ENCODE measurements at places on chromosomes 6 and 20.

GRCh38 chr6:106256201-106256968 lies 69.2 kb downstream of the ATG5 start:
- no peak for DNase-seq

GRCh38 chr20:34689486-34689885 lies 12.6 kb upstream of the PIGU start:
- no peak for DNase-seq

DNA sequence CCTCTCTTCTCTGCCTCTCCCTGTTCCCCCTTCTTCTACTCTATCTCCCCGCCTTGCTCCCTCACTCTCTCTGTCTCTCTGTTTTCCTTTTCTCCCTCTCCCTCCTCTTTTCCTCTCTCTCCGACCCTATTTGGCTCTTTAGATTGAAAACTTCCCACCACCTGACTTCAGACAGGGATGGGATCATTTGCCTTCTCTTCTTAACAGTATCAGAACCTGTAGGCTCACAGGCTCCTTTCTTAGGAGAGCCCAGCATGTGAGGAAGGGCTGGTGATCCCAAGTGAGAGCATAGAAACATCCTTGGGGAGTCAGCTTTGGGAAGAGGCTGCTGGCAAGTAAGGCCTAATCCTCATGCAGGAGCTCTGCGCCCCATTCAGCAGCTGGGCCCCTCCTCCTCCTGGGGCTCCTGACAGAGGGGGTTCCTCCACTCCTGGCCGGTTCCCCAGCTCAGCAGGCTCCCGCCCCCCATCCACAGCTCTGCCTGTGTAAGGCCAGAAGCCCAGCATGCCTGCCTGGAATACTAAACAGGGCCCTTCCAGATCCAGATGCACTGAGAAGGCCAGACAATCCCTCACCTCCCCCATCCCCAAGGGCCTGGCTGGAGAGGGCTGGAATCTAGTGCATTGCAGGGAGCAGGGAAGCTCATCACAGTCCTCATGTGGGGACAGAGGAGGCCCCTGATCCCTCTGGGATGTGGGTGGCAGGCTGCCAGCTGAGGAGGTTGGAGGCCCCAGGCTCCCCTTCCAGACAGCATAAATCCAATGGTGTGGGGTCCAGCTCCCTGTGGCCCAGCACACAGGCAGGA lies 93.4 kb downstream of the PTPRT start:
- no peak for DNase-seq

GRCh38 chr20:21767739-21768223 lies 62.3 kb downstream of the PAX1 start:
- DNase-seq = no peak

GRCh38 chr6:133225560-133225959 lies 15.6 kb upstream of the EYA4 start:
- DNase-seq = no peak

DNA sequence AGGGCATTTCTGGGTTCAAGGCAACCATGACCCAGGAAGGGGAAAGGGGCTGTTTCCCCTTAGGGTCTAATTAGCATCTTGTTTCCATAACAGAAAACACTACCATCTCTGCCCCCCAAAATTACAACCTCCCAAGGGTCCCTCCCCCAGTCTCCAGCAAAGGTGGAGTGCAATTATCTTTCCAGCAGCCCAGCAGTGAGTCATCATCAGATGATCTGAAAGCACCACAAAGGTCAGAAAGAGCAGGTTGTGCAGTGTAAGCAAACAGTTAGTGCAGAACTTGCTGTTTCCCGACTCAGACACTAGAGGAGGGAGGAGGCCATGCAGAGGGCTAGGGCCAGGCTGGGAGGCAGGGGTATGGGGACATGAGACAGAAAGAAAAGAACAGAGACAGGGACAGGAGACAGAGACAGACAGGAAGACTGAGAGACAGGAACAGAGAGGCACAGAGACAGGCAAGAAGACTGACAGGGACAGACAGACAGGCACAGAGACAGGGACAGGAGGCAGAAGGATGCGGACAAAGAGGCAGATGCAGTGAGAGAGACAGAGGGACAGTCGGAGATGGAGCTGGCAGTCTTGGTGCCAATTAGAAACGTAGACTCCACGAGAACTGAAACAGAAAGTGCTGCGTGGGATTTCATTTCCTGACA lies 62.5 kb downstream of the PYGB start:
- peak; percentile 20 for DNase-seq

DNA sequence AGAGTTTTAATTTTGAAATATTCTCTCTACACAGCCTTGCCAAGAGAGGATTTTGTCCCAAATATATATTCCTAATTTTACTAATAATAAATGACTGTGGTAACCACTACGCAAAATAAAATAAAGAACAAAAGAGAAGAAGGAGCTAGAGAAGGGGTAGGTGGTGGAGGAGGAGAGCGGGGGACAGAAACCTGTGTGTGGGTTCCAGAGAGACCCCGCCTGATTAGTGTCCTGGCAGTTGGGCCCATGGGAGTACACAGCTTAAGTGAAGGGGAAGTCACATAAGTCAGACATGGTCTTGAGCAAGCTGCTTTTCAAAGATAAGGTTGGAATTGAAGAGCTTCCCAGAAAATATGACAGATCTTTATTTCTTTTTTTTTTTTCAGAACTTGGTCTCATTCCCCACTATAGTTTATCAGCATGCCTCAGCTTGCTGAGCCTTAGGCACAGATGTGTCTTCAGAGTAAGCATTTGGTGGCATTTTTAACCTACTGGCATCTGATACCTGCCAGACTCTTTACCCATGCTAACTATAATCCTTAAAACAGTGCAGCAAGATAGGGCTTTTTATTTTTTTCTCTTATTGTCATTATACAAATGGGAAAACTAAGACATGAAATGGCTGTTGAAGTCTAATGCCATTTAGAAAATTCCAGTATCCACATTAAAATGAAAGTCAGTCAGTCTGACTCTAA lies 9.6 kb upstream of the RHAG start:
- no peak for DNase-seq

GRCh38 chr6:13515912-13516311 lies 28.5 kb upstream of the GFOD1 start:
- DNase-seq = no peak

GRCh38 chr20:45392733-45393132 lies 14.6 kb upstream of the TP53TG5 start:
- DNase-seq = no peak

GRCh38 chr6:91198588-91199255 lies 611.9 kb upstream of the MAP3K7 start:
- DNase-seq = no peak

GRCh38 chr6:166470863-166471410 lies 88.2 kb upstream of the MPC1 start:
- no peak for DNase-seq

DNA sequence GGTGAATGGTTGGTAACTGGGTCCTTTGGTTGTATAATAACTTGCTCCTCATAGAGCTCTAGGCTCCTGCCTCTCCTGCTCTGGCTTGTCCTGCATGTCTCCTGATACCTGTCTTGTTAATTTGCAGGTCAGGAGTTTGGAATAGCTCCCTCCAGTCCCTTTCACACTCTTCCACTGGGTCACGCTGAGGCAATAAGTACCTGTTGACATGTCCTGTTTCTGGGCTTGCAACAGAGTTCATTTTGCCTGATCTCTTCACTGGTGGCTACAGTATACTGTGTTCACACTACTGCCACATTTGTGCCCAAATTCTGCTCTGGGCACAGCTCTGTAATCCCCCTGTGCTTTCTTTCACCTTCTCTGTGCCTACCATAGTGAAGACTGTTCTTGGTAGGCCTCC lies 25.4 kb upstream of the C20orf144 start:
- no peak for DNase-seq

- no peak for DNase-seq
Measured at GRCh38 chr6:18028332-18028731, 40.9 kb upstream of the KIF13A start.

DNA sequence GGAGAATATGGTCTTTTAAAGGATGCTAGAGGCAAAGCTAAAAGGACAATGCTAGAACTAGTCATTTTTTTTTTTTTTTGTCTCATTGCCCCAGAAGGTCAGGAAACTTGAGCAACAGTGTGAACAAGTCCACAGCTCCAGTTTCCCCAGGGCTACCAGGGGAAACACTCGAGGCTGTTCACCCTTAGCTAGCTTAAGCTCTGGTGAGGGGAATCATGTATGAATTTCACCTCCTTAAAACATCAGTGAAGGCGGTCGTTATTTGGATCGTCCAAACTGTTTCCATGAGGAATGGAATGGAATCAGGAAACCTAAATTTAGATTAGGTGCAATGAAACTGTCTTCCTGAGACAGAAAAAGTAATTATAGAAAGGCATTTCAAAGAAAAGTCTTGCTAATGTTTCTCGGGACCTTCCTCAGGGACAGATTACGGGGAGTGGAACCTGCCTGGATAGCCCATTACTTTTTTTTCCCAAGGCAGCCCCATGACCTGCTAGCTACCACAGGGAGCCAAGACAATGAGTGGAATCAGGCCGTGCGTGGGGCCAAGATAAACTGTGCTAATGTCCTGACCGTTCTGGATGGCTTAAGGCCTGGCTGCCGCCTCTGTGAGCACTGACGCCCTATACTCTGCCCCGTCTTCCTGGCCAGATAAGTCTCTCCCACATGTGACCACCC lies 164.8 kb upstream of the SGK1 start:
- no peak for DNase-seq

- no peak for DNase-seq
Measured at GRCh38 chr6:125111219-125111983, 42.2 kb upstream of the TPD52L1 start.

DNA sequence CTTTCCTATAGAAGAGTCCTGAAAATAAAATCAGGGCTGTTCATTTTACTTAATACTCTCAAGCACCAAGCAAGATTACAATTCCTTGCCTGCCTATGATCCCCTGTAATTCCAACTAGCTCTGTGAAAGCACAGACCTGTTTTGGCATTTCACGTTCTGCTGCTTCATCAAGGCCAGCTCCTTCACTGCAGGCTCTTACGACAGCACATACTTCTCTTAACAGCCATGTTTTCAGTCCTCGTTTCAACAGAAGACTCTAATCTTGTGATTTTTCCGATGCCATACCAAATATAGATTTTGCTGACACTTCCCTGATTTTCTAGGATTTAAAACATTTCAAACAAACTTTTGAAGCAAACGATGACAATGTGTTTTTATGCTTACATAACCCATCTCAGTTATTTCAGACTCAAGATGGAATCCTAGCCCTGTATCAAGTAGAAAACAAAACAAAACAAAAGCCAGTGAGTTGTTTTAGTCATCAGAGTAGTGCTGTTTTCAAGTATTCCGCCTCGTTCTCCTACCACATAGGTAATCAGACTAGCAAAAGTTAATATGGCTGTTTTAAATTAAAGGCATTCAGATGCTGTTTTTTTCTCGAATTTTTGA lies 616.5 kb upstream of the CITED2 start:
- DNase-seq = no peak

- DNase-seq = no peak
Measured at GRCh38 chr6:119370080-119370479, 20.5 kb upstream of the MAN1A1 start.

DNA sequence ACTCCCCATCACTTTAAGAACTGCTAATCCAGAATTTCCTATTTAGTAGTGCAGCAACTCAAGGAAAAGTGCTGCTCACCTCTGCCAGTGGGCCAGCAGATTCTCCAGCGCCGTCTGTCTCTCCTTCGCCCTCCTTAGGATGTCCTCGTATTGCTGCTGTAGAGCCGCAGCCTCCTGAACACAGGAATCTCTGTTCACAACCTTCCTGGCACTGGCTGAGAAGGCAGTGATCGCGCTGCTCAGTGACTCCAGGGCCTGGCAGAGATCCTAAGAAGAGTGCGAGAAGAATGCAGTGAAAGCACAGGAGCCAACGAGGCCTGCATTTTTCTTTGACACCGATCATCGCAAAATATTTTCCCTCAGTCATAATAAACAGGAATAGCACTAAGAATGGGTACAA lies 209.0 kb downstream of the SYNE1 start:
- no peak for DNase-seq

DNA sequence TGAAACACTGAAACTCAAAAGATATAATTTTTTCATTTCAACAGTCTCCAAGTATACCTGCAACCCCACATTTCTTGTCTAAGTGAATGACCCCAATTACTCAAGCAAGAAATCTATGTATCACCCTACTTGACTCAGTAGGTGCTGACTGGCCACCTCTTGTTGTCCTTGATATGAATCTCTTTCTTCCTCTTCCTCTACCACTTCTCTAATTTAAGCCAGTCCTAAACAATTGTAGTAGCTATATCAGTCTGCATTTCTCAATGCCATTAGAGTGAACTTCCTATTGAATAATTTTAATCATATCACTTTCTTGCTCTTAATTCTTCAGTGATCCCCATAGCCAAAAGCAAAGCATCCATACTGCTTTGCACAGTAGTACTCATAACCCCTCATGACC lies 93.2 kb downstream of the NKAIN2 start:
- no peak for DNase-seq

- no peak for DNase-seq
Measured at GRCh38 chr6:27415898-27416297, 27.3 kb downstream of the ZNF391 start.

- DNase-seq = no peak
Measured at GRCh38 chr20:11791835-11792567, 125.7 kb upstream of the BTBD3 start.

- DNase-seq = no peak
Measured at GRCh38 chr6:147166992-147167391, 37.2 kb upstream of the STXBP5 start.

- no peak for DNase-seq
Measured at GRCh38 chr6:45576648-45577624, 199.2 kb upstream of the SUPT3H start.

GRCh38 chr6:43742931-43743632 lies 26.9 kb upstream of the VEGFA start:
- no peak for DNase-seq

DNA sequence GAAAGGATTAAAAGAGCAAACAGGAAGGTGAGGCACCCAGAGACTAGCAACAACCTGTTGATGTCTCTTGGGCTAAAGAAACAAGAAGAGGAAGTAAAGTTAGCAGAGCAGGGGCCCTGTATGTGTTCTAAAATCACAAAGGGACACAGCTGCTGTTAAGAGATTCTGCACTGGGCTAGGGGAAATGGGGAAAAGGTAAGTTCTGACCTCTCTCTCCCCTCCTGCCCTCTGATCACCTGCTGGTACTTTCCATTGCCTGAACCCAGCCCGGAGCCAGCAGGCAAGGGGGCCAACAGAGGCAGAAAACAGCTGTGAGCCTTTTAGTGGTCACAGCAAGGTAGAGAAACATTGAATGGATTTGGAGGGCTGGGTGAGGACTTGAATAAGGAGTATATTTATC lies 13.5 kb upstream of the CNR1 start:
- DNase-seq = no peak

DNA sequence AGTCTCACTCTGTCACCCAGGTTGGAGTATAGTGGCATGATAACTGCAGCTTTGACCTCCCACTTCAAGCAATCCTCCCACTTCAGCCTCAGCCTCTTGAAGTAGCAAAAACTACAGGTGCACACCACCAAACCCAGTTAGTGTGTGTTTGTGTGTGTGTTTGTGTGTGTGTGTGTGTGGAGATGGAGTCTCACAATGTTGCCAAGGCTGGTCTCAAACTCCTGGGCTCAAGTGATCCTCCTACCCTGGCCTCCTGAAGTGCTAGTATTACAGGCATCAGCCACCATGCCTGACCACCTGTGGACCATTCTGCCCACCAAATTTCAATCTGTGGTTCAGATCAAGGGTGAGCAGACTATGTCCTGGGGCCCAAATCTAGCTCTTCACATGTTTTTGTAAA lies 8.8 kb downstream of the FASTKD5 start:
- DNase-seq = no peak

GRCh38 chr6:121856296-121856695 lies 420.9 kb downstream of the GJA1 start:
- DNase-seq = no peak

Measured in stimulated activated CD8-positive, alpha-beta memory T cell treated with anti-CD3 and anti-CD28 coated beads, Interleukin-7, amount 100 ng/mL, for 4 hours (primary cell).